ENCODE measurements at places on chromosomes 2 and 18.

- peak; percentile 74 for DNase-seq
Measured at GRCh38 chr2:159265171-159265576, 21.3 kb downstream of the WDSUB1 start.

- DNase-seq = no peak
Measured at GRCh38 chr18:57080479-57080878, 66.4 kb upstream of the BOD1L2 start.

- no peak for DNase-seq
Measured at GRCh38 chr2:121613774-121614173, 35.5 kb downstream of the CLASP1 start.

DNA sequence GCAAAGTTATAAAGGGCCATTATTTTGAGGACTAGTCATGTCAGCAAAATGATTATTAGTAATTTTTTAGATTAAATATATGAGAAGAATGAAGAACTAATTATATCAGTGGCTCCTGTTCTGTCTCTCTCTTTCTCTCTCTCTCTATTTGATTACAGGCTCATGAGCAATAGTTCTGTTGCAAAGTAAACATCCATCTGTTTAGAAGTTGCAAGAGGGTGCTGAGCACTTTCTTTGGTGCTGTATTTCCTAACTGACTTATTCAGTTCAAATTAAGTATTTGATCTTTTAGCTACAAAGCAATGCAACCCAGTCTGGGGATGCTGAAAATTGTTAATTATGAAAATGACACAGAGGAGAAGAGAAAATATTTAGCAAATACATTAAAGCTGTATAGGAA, 408.1 kb upstream of the UBE2E3 start:
- DNase-seq = no peak

GRCh38 chr18:42413870-42414269, 458.8 kb downstream of the PIK3C3 start:
- peak; percentile 77 for DNase-seq

DNA sequence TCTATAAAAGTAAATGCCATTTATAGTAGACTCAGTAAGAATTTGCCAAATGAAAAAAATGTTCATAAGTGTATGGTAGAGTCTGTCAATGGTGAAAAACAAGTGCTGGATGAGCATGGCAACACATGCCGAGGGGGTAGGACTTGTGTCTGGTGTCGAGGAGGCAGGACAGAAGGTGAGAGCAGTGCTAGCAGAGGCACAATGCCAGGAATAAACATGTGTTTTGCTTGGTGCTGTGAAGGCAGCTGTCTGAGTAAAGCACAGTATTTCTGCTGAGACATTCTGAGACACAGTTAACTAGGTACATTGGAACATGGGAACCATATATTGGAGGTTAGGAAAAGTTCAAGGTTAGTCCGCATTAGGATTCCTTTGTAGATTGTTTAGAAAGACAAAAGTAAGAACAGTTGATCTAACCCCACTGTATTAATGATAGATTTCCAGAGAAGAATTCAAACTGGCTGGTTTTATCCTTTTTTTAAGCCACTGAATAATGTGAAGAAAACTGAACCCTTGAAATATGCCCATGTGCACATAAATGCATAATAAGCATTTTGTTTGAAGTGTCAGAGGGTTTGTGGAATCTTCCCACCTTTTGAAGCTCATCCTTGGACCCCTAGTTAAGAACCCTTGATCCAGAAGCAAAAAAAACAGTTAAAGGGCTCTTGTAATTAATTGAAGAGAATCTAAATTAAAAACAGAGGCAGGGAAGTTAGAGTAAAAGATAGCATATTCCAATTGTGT, 7.1 kb downstream of the RBM45 start:
- DNase-seq = no peak

GRCh38 chr18:13014232-13014631, 23.1 kb downstream of the CEP192 start:
- no peak for DNase-seq

GRCh38 chr2:3042601-3043585, 334.7 kb downstream of the EIPR1 start:
- no peak for DNase-seq

DNA sequence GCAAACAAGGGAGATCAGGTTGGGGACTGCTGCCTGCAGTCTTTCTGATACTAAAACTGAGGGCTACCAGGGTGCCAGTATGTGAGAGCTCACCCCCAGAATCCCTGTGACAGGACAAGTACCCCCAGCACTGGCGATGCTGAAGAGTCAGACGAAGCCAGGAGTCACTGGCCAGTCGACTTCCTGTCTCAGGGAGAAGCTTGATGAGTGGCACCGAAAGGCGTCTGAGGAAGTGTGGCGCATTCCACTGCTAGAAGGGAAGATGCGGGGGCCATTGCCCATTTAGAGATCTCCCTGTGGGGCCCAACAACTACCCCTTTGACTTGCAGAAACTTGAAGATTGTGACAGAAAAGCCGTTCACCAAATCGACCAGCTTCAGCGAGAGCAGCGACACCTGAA, 22.0 kb downstream of the MXD1 start:
- no peak for DNase-seq

DNA sequence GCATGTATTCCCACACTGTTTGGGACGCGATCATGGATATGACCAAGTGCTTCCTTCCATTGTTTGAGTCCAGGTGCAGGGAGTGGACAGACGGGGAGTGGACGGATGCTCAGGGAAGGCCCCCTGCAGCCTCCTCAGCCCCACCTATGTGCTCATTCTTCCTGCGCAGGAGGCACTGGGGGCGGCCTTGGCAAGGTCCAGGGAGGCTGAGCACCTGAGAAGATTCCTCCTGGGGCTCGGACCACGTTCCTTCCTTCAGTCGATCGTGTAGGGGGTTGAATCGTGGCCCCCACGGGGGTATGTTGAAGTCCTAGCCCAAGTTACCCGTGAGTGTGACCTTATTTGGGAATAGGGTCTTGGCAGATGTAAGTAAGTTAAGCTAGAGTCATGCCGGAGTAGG, 60.4 kb downstream of the ASB1 start:
- DNase-seq = no peak

- DNase-seq = no peak
Measured at GRCh38 chr2:112198780-112199179, 56.1 kb downstream of the ZC3H8 start.

DNA sequence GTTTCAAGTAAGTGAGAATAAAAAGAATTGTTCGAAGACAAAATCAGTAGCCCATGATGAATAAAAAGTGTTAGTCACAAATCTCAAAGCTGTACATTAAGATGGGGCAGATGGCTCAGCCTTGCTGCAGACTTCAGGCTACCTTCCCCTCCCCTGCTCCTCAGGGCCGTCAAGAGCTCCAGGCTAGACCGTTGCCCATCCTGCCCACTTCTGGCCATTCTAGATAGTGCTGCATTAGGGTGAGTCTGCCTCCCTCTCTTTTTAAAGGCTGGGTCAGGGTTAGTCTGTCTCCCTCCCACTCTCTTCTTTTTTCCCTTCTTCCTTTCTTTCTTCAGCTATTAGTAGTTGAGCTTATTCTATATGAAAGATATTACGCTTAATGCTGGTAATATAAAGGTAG, 86.0 kb downstream of the MAPRE2 start:
- DNase-seq = no peak

GRCh38 chr2:205367331-205367935, 314.9 kb upstream of the NRP2 start:
- peak; percentile 32 for DNase-seq

DNA sequence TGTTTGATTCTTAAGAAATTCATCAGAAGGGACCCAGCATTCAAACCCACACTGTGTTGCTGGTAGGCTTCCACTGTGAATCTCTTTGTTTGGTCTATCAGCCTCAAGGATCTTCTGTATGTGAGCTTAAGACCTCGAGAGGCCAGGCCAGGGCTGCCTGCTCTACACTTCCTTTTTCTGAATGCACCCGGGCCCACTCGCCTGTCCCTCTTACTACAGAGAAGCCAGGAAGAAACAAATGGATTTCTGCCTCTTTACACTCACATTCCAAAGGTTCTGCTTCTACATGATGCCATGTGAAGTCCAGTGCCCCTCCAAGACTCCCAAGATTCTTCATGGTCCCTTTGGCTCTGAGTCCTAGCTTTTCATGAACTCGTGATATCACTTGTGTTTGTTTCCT, 25.4 kb upstream of the MRPL19 start:
- DNase-seq = no peak

- no peak for DNase-seq
Measured at GRCh38 chr2:197497326-197497725, 2.3 kb downstream of the HSPD1 start.

GRCh38 chr18:62763101-62763521, 47.8 kb downstream of the PHLPP1 start:
- peak; percentile 27 for DNase-seq

- peak; percentile 16 for DNase-seq
Measured at GRCh38 chr2:141468761-141469160, 662.1 kb downstream of the LRP1B start.

DNA sequence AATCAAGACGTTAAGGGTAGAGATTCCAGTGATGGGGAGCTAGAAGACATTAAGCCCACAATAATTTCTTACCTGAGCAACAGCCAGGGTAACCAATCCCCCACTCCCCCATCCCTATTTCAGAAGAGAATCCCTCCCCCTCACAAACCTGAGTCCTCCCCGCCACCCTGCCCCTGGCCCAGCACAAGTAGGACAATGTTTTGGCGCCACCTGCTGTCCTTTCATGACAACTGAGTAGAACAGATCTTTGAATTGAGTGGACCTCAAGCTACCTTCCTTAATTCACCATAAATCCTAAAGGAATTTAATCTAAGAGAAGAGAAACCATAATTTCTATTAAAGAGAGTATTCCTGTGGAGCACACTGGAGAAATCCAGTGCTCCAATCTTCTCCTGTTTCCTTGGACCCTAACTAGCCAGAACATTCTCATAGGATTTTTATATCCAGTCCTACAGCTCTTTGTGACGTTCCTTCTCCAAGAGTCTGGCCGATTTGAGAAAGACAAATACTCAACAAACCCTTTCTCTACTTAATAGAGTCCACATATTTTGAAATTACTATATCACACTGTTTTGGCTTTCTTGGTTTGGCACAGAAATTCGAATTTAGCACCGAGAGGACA, 41.1 kb downstream of the NHEJ1 start:
- DNase-seq = peak; percentile 83

GRCh38 chr2:182432051-182432450, 5.2 kb upstream of the PDE1A start:
- peak; percentile 6 for DNase-seq

DNA sequence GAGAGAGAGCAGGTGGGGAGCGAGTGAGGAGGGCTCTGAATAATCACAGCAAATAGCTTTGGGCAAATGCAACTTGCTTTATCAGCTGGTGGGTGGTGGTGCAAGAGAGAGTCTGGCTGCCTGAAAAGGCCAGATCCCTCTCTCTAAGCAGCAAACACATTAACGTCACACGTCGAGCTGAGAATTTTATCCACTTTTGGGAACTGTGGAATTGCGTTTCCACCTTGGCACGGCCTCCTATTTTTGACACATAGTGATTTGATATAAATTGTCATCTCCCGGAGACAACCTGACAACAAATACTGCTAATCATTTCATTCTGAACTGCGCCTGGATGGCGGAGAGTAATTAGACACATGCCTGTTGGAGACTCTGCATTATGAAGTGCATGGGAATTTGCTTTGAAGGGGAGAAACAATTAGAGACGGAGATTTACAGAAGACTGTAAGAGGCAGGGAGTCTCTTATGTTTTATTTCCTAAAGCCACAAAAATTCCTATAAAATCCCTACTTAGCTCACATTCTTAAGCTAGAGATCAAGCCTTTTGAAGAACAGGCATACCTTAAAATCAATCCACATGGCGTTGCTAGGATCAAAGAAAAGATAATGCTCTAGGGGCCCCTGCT, 634.1 kb downstream of the TDRD15 start:
- DNase-seq = no peak

GRCh38 chr2:120226316-120226715, 3.1 kb upstream of the TMEM185B start:
- DNase-seq = no peak

DNA sequence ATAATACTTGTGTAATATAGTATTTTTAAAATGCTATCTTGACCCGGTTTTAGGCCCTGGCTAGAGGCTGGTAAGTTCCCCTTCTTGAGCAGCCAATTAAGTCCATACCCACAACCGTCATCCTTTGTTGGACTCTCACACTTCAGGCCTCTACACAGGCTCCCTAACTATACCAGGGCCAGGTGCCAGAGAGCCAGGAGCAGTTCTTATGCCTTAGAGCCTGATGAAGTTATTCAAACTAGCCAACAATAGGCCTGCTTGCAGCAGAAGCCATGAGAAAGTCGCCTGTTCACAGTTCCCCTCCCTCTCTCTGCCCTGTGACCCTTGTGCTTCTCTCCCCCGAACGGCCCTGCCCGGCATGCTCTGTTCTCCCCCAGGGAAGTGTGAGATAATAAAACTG, 454.2 kb upstream of the KLHL29 start:
- no peak for DNase-seq

- no peak for DNase-seq
Measured at GRCh38 chr2:54801352-54801751, 77.9 kb downstream of the EML6 start.

- no peak for DNase-seq
Measured at GRCh38 chr2:213722565-213722964, 438.3 kb downstream of the SPAG16 start.

- no peak for DNase-seq
Measured at GRCh38 chr2:66110086-66110485, 324.8 kb upstream of the MEIS1 start.

GRCh38 chr18:34049511-34049910, 175.2 kb downstream of the NOL4 start:
- DNase-seq = no peak

DNA sequence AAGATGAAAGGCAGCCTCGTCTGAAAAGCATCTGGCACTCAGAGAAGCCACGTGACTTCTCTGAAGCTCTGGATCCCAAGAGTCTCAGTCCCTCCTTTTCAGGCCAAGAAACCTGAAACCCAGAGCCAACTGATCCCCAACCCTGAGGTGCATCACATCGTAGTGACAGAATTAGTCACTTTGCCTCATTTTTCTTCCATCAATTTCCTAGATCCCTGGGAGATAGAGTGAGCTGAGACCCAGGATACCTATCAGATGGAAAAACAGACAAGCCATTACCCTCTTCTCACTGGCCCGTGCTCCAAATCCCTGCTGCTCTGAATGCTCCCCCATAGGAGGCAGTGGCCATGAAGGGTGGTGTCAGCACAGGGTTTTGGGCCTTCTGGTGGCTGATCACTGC, 113.1 kb downstream of the ALK start:
- no peak for DNase-seq

DNA sequence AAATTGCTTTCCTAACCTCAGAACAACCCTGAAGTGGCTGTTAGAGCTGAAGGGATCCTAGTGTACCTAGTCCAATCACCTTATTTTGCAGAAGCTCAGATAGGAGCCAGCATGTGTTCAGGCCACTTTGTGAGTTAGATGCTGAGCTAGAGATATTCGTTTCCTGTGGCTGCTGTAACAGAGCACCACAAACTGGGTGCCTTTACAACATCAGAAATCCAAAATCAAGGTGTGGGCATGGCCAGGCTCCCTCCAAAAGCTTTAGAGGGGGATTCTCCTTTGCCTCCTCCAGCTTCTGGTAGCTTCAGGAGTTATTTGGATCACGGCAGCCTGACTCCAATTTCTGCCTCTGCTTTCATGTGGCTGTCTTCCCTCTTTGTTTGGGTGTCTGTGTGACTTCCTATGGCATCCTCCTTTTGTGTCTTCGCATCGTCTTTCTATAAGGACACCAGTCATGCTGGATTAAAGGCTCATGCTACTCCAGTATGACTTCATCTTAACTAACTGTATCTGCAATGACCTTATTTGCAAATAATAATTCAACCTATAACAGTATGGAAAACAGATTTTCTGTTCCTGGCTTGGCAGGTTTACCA, 86.3 kb upstream of the TGFA start:
- DNase-seq = no peak

GRCh38 chr2:207831584-207832248, 62.0 kb upstream of the FZD5 start:
- no peak for DNase-seq

GRCh38 chr2:191268596-191268995, 23.4 kb downstream of the MYO1B start:
- DNase-seq = no peak

Data from astrocyte of the hippocampus (primary cell).